ENCODE measurements at places on chromosomes 2 and 18.

GRCh38 chr2:237278568-237278967 is 135.4 kb downstream of the COL6A3 start:
- no peak for DNase-seq

GRCh38 chr2:201419057-201419635 is 32.1 kb downstream of the TRAK2 start:
- DNase-seq, result no peak

GRCh38 chr18:79496237-79496977 is 100.7 kb downstream of the NFATC1 start:
- no peak for DNase-seq

GRCh38 chr2:62727876-62728566 is 22.5 kb downstream of the EHBP1 start:
- no peak for DNase-seq

- peak; percentile 85 for DNase-seq
Observed at GRCh38 chr2:85678794-85679672, 11.0 kb upstream of the SFTPB start.

- DNase-seq, result no peak
Observed at GRCh38 chr2:74724496-74724895, 70.4 kb downstream of the SEMA4F start.

GRCh38 chr18:58953627-58954026 is 89.0 kb downstream of the ZNF532 start:
- no peak for DNase-seq

- DNase-seq, result no peak
Observed at GRCh38 chr2:40251137-40251536, 200.8 kb downstream of the SLC8A1 start.

DNA sequence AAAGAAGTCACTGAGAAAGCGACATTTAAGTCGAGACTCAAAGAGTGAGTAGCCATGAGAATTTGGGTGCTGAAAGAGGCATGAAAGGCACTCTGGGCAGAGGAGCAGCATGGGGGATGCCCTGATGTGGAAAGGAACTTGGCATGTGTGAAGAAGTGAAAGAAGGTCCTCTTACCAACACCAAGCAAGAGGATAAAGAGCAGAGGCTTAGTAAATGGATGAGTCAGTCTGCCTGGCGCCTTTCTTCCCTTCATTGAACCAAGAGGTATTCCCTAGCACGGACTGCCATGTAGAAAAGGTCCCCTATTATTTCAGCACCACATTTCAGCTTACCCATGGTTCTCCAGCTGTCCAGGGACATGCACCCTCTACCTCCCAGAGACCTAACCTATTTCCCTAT is 221.1 kb upstream of the NRP2 start:
- DNase-seq, result no peak

- no peak for DNase-seq
Observed at GRCh38 chr18:46519870-46520269, 137.2 kb downstream of the LOXHD1 start.

DNA sequence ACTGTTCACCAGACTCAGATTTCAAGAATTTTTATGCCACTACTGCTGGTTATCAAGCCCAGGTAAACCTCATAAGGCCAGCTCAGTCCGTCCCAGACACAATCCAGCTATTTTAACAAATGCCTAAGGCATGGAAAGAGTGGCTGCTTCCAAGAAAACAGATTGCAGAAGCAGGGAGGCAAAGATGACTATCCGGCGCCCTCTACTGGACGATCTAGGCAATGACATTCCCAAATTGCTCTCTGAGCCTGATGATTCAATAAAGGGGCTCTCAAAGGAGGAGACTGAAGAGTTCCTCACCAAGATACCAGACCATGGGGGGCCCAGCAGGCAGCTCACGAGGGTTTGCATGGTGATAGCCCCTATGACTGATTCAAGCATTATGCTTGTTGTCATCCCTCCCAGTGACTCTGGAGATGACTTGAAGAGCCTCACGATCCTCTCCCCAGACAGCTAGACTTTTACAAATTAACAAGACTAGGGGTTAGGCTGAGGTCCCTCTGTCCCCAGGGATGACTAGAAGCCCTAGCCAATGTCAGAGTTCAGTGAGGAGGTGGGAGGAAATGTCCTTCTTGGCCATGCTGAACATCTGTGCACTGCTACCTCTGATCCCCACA is 25.0 kb downstream of the SERPINB8 start:
- DNase-seq, result peak; percentile 57

DNA sequence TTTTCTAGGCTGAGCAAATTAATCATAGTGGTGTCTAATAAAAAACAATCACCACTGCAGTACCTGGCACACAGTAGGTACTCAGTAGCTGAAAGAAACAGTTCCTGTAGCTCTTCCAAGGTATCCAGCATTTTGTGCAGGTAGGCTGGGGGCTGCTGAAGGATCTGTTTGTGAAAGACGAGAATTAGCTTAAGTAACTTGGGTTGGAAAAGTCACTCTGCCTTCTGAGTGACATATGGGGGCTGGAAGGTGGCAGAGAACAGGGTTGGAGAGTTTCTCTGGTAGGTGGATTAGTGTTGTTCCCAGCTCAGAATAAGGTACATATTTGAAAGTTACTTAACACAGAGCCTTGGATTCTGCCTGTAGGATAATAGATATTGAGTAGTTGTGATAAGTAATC is 72.8 kb downstream of the FMNL2 start:
- DNase-seq, result no peak

- DNase-seq, result peak; percentile 28
Observed at GRCh38 chr2:3594493-3595281, at the start of gene COLEC11. Gene COLEC11, plus strand, starts transcription at chr2:3595112. Its CDS starts 9,229 bp downstream, at chr2:3604341.

- no peak for DNase-seq
Observed at GRCh38 chr2:171958475-171958874, 36.2 kb downstream of the HAT1 start.

DNA sequence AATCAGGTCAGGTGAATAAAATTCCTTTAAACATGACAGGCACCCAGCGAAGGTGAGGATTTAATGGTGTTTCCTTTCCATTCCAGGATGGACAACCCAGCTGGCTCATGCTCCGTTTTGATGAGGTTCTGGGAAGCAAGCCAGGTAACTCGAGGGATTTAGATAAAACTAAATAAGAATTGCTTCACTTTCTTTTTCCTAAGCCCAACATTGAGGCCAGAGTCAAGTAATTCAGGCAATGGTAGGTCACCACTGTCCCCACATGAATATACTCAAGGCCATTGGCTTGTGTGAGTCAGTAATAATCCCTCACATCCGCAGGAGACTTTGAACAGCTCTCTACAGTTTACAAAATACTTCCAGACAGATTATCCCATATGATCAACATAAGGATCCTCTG is 16.2 kb upstream of the LRATD1 start:
- DNase-seq, result no peak

- no peak for DNase-seq
Observed at GRCh38 chr2:99959261-99960014, 183.0 kb downstream of the AFF3 start.

- no peak for DNase-seq
Observed at GRCh38 chr18:3279201-3280185, 17.6 kb downstream of the MYL12B start.

DNA sequence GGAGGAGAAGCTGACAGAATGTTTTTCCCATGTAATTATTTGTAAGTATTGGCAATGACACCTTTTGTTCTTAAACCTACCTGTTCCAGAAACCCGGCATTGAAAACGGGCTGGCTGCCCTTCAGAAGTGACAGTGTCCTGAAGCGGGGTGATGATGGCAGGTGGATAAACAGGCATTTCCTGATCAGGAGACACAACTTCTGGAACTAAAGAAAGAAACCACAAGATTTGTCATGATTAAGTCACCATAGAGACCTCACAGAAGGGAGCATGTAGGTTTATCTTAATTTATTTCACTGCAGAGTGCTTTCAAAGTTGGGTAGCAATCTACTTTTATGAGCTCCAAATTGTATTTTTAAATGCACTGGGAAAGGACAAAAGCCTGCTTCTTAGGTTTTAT is 43.1 kb downstream of the TTN start:
- no peak for DNase-seq

GRCh38 chr2:231709636-231709980 is 1.3 kb downstream of the PTMA start:
- peak; percentile 49 for DNase-seq

- DNase-seq, result no peak
Observed at GRCh38 chr2:1650085-1650872, 94.0 kb downstream of the PXDN start.

- no peak for DNase-seq
Observed at GRCh38 chr2:177585234-177585863, 192.8 kb downstream of the AGPS start.

DNA sequence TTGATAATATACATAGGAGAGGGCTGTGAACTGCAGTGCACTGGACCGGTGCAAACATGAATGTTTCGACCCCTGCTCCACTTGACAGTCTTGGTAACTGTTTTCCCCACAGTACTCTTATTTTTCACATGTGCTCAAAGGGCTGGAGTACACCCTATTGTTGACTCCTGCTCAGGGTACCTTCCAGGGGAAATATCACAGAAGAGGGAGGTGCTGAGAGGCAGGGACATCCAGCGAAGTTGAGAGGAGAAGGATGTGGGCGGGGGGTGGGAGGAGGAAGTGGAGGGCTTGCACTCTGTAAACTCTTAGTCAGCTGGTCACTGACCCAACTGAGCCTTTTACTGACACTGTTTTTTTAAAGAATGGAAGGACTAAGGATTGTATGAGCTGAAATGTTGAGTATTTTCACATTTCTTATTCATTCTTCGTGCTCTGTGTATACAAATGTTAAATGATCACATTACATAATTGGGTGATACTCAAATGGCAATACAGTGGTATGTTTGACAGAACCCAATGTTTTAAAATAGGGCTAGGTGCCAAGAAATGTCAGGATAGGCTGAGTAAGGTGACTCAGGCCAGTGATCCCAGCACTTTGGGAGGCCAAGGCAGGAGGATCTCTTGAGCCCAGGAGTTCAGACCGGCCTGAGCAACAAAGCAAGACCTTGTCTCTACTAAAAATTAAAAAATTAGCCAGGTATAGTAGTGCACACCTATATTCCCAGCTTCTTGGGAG is 10.0 kb downstream of the INPP4A start:
- no peak for DNase-seq

GRCh38 chr2:67571785-67572718 is 174.9 kb downstream of the ETAA1 start:
- DNase-seq, result no peak

- DNase-seq, result no peak
Observed at GRCh38 chr2:100071335-100072043, 70.9 kb downstream of the AFF3 start.

GRCh38 chr2:61426267-61426897 is 44.5 kb downstream of the USP34 start:
- DNase-seq, result peak; percentile 47

- DNase-seq, result no peak
Observed at GRCh38 chr18:79493211-79493800, 97.6 kb downstream of the NFATC1 start.

DNA sequence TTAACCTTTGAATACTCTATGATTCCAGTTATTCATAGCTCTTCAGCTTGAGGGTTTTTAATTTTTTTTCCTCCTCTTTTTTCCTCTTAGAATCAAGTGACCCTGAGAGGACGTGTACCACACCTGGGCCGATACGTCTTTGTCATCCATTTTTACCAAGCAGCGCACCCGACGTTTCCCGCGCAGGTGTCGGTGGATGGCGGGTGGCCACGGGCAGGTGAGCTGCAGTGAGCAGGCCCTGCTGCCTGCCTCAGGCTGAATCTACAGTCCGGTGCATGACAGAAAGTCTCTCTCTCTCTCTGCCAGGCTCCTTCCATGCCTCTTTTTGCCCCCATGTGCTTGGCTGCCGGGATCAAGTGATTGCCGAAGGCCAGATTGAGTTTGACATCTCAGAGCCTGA is 153.1 kb downstream of the LAMA3 start:
- no peak for DNase-seq

GRCh38 chr2:189549449-189549832 is 31.1 kb downstream of the SLC40A1 start:
- no peak for DNase-seq

DNA sequence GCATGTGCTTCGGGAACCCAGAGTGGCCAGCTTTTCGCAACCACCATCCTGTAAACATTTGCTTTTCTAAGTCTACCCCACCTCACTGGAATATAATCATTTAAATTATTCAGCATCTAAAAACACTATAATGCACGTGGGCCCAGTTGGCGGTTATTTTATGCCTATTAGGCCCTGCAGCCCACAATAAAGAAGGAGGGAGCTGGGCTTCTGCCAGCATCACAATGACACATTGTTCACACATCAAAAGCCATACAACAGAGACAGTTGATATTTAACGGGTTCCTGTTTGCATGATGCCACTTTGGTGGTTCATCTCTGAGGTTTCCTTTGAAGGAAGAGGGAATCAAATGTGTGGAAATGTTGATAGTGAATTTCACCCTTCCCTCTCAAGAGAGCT is 916.0 kb upstream of the CELF4 start:
- no peak for DNase-seq

- no peak for DNase-seq
Observed at GRCh38 chr2:196651387-196652094, 12.0 kb downstream of the CCDC150 start.

DNA sequence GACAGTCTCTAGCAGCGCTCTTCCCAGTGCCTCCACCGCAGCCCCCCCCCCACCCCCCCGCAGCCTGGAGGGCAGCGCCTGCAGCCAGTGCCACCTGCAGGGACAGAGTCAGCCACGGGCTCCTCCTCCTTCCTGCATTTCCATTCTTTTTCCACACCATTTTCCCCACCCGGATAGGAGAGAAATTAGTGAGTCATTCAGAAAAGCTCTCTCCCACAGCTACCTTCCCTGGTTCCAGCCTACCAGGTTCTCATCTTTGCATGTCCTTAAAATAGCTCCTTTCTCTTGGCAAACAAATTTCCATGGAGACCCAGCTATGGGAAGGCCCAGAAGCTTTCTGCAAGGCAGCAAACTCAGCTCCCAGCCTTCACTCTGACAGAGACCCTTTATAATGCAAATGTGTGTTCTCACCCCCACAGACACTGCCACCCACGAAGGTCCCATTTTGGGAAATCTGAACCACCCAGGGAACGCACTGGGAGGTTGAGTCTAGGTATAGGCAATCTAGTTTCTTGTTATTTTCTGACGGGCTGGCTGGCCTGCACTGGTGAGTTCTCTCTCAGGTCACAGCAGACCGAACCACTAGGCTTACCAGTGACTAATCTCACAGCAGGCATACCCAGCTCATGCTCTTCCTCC is 41.8 kb upstream of the ATG16L1 start:
- DNase-seq, result no peak

- no peak for DNase-seq
Observed at GRCh38 chr2:54967269-54967668, 83.0 kb downstream of the RTN4 start.

- DNase-seq, result no peak
Observed at GRCh38 chr2:218877891-218878290, 2.8 kb upstream of the WNT10A start.

Data from nephron progenitor cell (in vitro differentiated cells).